ENCODE measurements at places on chromosomes 3 and 15.

DNA sequence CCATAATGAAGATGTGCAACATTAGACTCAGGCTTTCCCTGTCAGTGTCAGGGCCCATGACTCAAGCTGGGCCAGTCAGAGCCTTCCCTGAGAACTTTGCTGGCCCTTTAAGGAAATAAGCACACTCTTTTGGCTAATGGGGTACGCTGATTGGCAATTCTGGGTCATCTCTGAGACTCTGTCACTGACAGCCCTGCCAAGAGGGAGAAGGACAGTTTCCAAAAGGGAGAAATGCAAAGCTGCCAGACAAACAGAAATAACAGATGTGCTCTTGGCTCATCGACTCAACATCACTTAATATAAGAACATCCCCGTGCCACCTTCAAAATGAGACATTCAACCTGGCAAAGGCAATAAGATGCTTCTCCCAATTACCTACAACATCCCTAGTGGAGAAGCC, 491.9 kb upstream of the PROK2 start:
- DNase-seq = no peak

DNA sequence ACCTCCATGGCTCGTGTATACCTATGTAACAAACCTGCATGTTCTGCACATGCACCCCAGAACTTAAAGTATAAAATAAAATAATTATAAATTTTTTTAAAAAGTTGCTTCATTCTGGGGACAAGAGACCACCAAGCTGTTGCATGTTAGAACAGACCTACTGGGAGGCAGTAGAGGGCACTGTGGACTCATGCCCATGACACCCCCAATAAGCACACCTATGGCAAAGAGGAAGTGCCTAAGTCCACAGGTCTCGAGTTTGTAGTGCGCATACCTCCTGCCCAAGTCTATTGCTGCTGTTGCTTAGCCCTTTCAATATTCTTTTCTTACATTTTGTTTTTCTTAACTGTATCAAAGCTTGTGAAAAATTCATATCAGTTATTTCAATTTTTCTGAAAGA, 267.9 kb upstream of the THBS1 start:
- no peak for DNase-seq

DNA sequence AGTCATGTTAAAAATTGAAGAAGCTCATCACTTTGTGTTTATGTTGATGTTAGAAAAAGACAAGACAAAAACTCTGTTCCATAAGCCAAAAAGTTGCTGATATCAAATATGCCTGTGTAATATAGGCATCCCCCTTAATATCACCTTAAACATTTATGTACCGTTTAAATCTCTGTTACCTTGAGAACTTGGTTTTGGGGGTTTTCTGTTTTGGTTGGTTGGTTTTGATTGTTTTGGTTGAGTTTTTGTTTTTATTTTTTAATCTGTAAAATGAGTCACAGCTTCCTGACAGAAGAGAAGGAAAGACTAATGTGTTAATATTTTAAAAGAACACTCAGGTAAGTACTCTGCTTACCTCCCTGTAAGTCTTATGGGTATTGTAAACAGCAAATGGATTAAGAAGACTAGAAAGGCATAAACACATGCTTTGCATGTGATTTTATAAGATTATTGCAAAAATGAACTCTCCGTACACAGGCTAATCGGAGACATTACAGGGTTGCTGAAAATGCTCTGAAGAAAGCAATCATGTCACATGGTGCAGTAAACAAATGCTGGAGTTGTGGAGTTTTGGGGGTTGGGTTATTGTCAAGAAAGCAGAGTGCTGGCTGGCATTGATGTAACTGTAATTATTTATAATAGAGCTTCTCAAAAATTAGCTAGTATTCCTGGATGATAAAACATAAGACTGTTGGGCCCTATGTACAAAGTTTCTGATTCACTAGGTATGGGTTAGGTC, 69.5 kb upstream of the MBNL1 start:
- DNase-seq = no peak

DNA sequence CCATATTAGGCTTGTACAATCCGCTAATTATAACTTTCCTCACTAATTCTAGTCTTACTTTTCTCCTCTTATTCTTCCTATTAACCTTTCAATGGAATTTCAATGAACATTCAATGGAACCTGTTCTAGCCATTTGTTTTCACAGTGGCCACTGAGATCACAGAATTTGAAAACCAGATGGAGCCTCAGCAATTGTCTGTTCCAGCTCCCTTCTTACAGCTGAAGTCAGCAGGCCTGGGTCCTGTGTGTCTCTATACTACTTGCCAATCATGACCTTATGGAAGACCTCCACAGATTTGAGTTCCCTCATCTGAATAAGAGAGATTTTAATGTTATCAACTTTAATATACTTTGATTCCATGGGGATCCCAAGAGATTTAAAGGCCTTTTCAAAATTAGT, 36.6 kb downstream of the TJP1 start:
- DNase-seq = no peak

DNA sequence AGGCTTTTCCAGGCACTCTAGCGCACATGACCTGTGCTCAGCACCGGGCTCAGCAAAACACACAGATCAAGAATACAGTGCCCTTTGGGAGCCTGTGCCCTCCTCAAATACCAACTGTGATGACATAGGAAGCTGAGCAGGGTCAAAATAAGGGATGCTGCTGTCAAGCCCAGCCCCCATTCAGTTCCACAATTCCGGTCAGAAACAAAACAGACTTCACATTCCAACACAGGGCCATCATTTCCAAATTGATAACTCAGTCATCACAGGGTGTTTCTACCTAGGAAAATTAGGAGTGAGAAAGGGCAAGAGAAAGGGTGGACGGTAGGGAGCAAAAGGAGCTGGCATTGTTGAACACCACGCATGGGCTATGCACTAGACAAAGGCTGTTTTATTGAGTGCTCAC, 158.4 kb upstream of the CCDC54 start:
- no peak for DNase-seq

- DNase-seq = no peak
Observed at GRCh38 chr3:193418576-193419373, 40.2 kb upstream of the ATP13A5 start.

DNA sequence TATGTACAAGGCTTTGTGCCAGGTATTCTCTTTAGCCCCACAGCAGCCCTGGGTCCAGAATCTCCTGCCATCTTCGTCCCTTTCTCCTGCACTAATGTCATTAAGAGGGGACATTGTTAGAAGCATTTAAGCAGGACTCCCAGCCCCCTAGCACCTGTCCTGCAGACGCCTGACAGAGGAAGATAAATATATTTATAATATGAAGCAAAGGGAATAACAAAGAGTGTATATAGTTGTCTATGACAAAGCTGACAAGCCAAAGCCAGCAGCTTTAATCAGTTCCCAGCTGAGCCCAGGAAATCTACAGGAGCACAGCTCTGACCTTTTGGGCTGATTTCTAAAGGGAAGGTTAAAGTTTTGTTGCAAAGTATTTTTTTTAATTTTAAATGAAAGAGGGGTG, 96.0 kb downstream of the MEGF11 start:
- DNase-seq = no peak

- peak; percentile 30 for DNase-seq
Observed at GRCh38 chr3:122560680-122561079, 3.4 kb downstream of the PARP9 start.

DNA sequence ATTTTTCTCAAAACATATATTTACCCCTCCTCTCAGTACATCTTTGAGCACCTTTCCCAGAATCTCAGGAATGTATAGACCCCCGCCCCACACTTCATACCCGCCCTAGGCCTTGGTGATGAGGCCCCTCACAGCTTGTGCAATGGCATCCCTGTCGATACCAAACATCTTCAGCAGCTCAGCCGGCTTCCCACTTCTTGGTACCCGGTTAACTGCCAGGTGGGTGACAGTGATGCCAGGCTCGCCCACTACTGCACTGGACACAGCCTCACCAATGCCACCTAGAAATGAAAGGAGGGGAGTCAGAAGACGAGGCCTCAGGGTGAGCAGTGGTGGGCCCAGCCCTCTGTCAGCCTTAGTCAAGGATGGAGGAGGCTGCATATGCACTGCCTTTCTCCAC, 30.2 kb downstream of the TKT start:
- no peak for DNase-seq

GRCh38 chr3:100124201-100124761, 10.0 kb upstream of the FILIP1L start:
- no peak for DNase-seq

DNA sequence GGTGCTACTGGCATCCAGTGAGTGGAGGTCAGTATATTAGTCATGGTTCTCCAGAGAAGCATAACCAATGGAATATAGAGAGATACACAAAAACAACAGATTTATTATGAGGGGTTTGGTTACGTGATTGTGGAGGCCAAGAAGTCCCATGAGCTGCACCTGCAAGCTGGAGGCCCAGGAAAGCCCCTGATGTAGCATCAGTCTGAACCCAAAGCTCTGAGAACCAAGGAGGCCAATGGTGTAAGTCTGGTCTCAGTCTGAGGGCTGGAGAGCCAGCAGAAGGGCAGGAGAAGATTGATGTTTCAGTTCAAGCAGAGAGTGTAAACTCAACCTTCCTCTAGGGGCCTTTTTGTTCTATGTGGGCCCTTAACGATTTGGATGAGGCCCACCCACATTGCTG, 144.1 kb downstream of the KLF13 start:
- DNase-seq = no peak

DNA sequence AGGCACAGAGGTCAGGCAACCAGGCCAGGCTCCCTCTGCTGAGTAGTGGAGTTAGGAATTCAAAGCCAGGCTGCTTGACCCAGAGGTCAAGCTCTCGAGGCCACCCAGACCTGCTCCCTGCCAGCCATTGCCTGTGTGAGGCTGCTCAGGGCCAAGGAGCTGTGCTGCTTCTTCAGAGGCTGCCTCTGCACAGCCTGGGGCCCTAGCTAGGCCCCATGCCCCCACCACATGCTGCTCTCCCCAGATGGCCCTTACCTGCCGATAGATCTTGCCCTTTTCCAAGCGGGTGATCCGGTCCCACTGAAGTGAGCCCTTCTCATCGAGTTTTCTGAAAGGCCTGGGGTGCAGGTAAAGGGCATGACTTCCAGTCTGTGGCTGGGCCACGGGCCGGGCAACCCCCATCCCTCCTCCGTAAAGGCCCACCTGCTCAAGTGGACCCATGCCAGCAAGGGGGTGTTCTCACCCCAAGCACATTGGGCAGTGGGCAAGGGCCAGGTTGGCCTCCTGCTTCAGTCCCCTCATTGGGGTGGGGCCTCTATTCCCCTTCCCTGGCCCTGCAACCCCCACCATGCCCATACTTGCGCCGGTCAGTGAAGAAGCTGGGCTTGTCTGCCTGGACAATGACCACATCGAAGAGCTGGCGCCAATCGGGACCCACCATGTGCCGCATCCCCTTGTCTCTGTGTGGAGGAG, 6.5 kb downstream of the NT5DC2 start:
- no peak for DNase-seq

DNA sequence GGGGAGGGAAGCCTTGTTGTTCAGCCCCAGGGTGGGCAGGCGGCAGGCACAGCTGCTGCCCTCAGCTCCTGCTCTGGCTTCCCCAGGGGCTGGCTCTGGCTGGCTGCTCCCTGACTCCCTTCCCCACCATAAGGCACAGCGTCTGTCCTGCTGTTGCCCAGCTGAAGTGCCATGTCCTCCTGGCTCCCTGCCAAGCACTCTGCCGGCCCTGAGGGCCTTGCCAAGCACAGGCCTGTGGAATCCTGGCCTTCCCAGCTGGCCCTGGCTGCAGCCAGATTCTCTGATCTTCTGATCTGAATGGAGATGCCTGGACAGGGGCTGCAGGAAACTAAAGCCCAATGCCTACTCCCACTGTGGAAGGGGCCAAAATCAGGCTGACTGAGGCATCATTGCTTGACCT, 1.1 kb downstream of the IQCF6 start:
- no peak for DNase-seq

DNA sequence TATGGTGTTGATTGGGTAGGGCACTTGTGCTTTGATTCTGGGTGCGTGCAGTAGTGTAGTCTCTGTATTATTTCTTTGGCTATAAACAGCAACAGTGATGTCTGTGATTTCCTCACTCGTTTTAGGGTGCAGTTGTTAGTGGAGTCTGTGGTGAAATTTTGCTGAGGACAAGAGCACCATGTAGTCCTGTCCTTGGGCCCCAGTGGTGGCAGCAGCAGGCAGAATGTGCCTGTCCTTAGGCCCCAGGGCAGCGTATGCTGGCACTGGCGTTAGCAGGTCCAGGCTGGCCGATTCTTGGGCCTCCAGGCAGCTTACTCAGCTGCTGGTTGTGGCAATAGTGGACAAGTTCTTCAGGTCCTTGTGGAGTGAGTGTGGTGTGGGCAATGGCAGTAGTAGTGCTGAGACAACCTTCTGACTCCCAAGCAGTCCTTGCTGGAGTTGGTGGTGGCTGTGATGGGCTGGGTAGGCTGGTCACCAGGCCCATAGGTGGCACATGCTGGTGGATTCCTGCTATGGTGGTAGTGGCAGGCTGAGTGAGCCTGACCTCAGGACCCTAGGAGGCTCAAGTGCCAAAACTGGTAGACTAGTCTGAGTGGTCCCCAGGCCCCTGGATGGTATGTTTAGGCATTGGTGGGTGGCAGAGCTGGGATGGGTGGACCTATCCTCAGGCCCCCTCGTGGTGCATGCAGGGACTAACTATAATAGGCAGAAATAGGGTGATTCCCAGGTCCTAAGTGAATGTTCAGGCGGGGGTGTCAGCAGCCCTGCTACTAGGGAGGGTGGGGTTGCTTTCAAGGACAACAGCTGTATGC, 56.3 kb downstream of the TNFAIP8L3 start:
- no peak for DNase-seq

GRCh38 chr3:127394984-127395662, 107.3 kb upstream of the PRR20G start:
- DNase-seq = no peak

DNA sequence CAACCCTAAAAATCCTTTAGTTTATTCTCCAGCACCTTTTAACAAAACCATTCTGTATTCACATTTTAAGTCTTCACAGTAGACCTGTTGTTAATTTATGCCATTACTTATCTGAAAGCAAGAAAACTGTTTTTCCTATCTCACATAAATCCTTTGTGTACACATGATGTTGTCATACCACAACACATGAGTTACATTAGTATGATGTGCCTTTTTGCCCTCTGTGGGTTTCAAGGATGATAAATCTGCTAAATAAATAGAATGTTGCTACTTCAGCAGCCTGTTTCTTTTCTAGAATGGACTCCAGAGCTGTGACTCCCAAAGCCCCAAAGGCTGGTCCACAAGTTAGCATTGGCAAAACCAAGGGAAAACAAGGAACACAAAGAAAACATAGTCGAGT, 151.6 kb downstream of the SERPINI1 start:
- DNase-seq = no peak

GRCh38 chr3:174710612-174711011, 148.5 kb upstream of the NAALADL2 start:
- no peak for DNase-seq
